ENCODE measurements at places on chromosomes 2 and 18.

DNA sequence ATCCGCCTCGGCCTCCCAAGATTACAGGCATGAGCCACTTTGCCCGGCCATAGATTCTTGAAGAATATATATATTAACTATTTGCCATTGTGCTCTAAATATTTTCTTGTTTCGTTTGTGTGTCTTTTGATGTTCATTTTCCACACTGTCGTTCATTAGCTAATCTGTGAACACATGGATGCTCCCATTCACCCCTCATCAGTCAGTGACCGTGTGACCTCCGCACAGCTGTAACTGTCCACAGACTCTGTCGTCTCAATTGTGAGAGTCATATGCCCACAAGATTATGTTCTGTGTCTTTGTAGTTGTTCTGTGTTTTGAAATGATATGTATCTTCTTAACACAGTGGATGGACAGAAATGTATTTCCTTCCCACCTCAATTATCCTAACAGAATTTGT is 29.6 kb downstream of the RAMP1 start:
- no peak for DNase-seq

GRCh38 chr2:134670955-134671354 is 47.8 kb downstream of the TMEM163 start:
- DNase-seq, result no peak

DNA sequence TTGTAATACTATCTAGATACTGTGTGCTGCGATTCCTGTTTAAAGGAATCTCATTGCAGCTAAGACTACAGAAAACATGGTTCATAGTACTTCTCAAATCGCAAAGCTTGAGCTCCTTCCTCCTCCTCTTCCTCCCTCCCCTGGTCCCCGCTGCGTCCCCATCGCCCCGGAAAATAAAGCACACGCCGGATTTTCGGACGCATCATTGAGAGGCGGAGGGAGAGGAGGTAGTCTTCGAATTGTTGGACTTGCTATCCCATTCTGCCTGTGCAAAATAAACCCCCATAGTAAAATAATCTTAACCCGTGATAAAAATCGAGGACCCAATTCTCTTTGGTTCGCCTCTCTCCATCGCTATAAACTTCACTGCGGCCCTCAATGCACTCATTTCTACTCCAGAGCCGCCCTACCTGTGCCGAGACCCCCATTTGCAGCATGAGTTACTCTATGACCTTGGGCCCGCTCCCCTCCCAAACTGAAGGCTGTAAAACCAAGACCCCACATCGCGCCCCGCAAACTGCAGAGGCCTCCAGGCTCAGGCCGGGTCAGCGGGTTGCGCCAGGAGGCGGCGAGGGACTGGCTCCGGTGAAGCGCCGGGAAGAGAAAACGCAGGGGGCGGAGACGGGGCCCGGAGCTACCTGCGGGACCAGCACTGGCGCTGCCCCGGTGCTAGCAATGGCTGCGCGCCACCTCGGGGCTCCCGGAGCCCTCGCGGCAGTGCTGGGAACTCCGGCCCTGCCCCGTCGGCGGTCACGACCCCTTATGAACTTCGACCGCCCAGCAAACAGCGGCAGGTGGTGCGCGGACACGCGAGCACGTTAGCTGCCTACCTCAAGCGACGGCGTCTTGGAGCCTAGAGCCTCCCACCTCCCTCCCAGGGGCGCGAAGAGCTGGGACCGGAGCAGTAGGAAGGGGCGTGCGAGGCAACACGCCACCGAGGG is 649 bp downstream of the ESCO1 start:
- peak; percentile 44 for DNase-seq

DNA sequence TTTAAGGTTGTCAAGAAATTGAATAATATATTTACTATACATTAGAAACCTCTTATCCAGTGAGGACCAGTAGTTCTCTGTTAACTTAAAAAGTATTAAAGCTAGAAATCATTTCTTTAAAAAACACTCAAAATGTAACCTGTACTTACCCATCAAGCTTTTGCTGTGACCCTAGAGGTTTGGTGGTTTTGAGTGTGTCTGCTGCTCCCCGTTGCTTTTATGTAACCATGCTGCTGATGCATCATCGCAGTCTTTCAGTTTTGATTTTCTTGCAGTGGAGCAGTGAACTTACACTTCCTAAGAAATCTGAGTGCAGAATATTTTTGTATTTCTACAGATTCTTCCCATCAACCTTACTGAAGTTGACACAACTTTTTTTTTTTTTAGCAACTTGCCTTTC is 34.2 kb downstream of the MRPS9 start:
- DNase-seq, result peak; percentile 55

DNA sequence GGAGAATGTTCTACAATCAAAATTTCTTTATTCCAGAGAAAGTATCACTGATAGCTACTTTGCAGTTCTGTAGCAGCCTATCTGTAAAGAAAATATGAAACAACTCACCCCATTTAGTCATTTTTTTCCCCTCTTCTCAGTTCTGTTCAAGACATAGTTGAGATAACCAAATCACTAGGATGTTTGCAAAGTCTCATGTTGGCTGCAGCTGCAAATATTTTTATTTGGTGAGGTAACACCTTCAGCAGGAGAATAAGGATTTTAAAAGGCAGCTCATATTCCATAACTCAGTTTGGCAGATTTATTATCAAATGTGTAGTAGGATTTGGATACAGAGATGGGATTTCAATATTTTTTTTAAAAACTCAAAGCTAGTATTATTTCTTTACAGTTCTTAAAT is 41.0 kb downstream of the HNRNPLL start:
- DNase-seq, result no peak

DNA sequence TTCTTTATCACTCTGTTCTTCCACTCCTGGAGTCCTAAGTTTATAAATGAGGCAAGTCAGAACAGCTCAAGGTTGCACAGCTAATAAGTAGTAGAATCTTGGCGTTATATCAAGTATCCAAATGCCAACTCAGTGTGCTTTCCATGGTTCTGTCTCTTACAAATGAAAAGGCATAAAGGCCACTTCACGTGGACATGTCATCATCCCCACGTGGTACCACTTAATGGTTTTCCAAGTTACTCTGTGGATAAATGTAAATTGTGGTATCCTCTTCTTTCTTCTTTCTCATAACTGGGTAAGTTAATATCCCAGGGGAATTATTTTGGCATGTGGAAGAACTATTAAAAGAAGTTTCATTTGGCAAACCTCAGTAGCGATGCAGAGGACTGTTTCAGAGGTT is 131.5 kb upstream of the L3MBTL4 start:
- no peak for DNase-seq

GRCh38 chr18:55501579-55501978 is 86.4 kb downstream of the TCF4 start:
- DNase-seq, result no peak

Data from T-helper 2 cell (primary cell).